Mesangial cell (primary cell): ENCODE measurements at places on chromosomes 1 and 21. TPM values are rescaled to one million over a fixed set of nuclear protein-coding genes. Genes with fewer than 3 reads are reported as not detected.

CGN gene
- 2.0 and 5.2 TPM in 2 replicates for total RNA-seq

UBL4B gene
- total RNA-seq: not detected in 2 replicates

KIF14 gene
- total RNA-seq: 0.63 and 13.9 TPM in 2 replicates

LEFTY2 gene
- 0.13 TPM in 1 of 2 replicates, not detected in the other for total RNA-seq

HMGN1 gene
- 115 and 205 TPM in 2 replicates for total RNA-seq

SHE gene
- under 0.01 TPM in 1 of 2 replicates, not detected in the other for total RNA-seq

WNT2B gene
- 2.1 and 44.4 TPM in 2 replicates for total RNA-seq

RIT1 gene
- total RNA-seq: 13.9 and 22.4 TPM in 2 replicates

PAPPA2 gene
- 0.16 and 0.89 TPM in 2 replicates for total RNA-seq

S100A3 gene
- 5.8 and 42.2 TPM in 2 replicates for total RNA-seq

SLFNL1 gene
- total RNA-seq: under 0.01 and 0.13 TPM in 2 replicates

NBPF10 gene
- total RNA-seq: 0.65 and 1.8 TPM in 2 replicates

NEGR1 gene
- total RNA-seq: 5.3 and 7.5 TPM in 2 replicates

PADI3 gene
- 0.16 TPM in 1 of 2 replicates, not detected in the other for total RNA-seq

ISG20L2 gene
- total RNA-seq: 15.1 and 19.4 TPM in 2 replicates
